ENCODE measurements at places on chromosomes 4 and X.

DNA sequence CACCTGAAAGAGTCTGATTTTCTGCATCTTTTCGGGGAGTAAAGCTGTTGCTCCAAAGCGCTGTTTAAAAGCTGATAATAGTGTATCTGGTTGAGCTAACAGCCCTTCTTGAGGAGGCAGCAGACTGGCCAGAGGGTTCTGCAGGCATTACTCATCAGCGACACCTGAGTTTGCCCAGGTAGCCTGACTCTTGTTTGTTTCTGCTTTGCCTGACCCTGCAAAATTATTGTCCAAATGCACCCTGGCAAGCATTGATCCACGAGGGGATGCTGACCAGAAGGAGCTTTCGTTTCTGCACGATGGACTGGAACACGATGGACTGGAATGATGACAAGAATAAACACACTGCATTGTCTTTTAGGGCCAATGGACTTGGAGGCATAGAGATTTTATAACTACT, 6.2 kb downstream of the CD99 start:
- DNase-seq = no peak

DNA sequence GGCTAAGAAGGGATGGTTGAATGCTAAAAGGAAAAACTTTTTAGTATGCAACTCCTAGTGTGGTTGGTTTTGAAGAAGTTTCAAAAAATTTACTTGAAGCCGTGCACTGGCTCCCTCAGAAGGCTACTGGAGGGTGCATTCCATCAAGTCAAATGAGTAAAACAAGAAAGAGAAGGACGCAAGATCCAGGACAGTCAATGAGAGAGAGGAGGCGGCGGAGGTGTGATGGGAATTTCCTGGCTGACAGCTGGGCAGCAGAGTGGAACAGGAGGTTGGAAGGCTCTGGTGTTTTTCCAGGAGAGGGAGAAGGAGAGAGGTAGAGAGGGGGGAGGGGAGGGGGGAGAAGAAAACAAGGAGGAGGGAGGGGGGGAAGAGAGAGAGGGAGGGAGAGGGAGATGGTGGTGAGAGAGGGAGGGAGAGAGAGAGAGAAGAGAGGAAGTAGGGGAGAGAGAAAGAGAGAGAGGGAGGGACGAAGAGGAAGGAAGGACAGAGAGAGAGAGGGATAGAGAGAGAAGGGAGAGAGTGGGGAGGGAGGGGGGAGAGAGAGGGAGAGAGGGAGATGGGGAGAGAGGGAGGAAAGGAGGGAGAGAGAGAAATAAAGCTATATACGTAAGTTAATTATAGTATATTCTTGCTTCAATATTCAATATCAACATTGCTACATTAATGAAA, 126.4 kb downstream of the SH3KBP1 start:
- DNase-seq = no peak

DNA sequence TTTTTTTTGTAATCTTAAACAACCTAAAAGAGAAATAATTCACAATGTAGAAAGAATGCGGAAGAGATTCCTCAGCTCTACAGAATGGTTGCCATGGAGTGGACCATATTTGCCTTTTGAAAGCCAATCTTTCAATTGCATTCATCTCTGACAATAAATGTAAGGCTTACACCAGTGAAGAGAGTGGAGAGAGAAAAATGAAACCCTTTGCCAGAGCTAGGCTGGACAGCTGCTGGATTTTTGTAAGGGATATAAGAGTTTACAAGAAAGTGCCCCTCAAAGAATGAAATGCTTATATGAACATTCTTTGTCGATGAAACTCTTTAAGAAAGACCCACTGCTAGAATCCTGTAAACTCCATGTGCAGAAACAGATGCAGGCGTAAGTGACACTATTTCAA, 66.0 kb upstream of the FAT1 start:
- DNase-seq = no peak

GRCh38 chr4:120491481-120491880, 424.8 kb upstream of the MAD2L1 start:
- DNase-seq = no peak

- DNase-seq = no peak
Measured at GRCh38 chr4:132123870-132124623, 1025.0 kb upstream of the PCDH10 start.

DNA sequence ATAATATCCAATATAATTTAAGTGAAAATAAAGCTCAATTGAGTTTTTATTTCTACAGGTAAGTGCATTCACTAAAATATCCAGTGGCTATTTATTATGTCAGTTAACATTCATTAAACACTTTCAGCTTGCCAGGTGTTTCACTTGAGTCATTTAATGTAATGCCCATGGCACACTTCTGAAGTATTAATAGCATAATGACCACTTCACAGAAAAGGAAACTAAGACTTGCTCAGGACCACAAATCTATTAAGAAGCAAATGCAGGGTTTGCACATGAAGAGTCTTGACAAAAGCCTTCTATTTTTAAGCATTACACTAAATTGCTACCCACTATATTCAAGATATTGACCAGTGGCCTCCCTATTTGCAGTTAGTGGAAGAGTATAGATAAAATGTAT, 612.7 kb downstream of the KCTD8 start:
- no peak for DNase-seq
